ENCODE measurements at places on chromosomes 6 and 20.

GRCh38 chr6:40958738-40959137 lies 80.3 kb downstream of the UNC5CL start:
- DNase-seq = no peak

DNA sequence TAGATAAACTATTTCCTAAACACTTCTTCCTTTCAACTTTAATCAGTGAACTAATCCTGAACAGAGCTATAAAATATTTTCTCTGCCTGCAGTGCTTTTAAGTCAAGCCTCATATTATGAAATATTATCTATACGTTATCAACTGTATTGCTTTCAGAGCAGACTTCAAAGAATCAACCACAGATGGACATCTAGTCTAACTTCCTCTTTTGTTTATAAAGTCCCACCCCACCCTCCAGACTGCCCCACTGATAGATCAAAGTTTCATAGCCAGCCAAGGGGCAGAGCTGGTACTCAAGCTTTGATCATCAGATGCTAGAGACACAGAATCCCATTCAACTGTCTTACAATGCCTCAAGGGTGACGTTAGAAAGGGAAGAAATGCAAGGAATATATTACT lies 308.3 kb downstream of the LAMA2 start:
- no peak for DNase-seq

GRCh38 chr6:18117136-18117535 lies 5.3 kb downstream of the NHLRC1 start:
- no peak for DNase-seq

DNA sequence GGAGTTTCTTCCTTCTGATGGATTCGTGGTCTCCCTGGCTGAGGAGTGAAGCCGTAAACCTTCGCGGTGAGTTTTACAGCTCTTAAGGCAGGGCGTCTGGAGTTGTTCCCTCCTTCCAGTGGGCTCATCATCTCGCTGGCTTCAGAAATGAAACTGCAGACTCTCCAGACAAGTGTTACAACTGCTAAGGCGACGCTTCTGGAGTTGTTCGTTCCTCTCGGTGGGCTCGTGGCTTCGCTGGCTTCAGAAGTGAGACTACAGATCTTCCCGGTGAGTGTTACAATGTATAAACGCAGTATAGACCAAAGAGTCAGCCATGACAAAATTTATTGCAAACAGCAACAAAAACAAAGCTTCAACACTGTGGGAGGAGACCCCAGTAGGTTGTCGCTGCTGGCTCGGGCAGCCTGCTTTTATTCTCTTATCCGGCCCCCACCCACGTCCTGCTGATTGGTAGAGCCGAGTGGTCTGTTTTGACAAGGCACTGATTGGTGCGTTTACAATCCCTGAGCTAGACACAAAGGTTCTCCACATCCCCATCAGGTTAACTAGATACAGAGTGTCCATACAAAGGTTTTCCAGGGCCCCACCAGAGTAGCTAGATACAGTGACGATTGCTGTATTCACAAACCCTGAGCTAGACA lies 113.2 kb downstream of the GPX5 start:
- DNase-seq = no peak

DNA sequence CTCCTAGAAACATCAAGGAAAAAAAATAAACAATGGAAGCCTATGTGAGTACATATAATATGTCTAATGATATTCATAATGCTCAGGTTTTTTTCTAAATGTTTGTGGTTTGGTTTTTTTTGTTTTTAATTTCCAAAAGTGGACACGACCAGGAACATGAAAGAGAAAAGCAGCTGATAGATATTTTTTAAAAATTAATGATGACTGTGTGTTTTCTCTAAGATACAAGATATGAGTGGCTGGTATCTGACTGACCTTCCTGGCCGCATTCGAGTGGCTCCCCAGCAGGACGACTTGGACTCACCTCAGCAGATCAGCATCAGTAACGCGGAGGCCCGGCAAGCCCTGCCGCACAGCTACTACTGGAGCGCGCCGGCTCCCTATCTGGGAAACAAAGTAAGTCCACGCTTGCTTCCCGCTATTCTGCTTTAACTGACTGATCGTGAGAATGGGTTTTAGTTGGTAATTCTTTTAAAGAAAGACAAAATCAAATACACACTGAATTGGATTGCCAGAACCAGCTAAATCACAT lies 309.6 kb downstream of the LAMA2 start:
- DNase-seq = no peak

DNA sequence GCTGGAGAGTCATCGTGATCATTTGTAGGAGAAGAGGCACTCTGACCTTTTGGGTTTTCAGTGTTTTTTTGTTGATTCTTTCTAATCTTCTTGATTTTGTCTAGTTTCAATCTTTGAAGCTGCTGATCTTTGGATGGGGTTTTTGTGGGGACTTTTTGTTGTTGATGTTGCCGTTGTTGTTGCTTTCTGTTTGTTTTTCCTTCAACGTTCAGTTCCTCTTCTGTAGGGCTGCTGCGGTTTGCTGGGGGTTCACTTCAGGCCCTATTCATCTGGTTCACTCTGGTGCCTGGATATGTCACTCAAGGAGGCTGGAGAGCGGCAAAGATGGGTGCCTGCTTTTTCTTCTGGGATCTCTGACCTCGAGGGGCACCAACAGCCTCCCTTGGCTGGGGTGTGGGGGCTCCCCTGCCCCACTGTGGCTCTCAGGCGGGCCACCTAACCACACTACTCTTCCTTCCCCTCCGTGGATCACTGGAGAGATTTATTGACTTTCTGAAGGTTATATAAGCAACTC lies 21.5 kb upstream of the TMEM244 start:
- peak; percentile 87 for DNase-seq

DNA sequence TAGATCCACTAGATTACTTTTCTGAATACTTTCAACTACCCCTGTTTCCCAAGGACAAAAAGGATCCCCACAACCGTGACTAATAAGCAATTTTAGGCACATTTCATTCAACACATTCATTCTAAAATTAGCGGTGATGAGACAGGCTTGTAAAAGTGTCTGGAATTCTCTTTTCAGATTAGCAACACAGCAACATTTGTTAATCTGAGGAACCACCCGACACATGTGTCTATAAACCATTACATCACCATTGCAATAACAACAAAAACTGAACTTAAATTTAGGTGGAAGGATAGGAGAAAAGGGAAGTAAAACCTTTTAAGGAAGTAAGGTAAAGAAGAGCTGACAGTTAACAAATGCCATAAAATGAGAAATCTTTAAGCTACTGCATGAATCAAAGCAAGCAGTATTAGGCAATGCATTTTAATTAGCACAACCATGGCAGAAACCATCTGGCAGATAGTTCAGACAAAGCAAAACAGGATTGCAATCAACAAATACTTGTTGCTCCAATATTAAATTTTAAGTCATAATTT lies 49.1 kb downstream of the MAP3K7 start:
- peak; percentile 97 for DNase-seq

GRCh38 chr20:48759631-48760245 lies 68.1 kb downstream of the PREX1 start:
- no peak for DNase-seq

DNA sequence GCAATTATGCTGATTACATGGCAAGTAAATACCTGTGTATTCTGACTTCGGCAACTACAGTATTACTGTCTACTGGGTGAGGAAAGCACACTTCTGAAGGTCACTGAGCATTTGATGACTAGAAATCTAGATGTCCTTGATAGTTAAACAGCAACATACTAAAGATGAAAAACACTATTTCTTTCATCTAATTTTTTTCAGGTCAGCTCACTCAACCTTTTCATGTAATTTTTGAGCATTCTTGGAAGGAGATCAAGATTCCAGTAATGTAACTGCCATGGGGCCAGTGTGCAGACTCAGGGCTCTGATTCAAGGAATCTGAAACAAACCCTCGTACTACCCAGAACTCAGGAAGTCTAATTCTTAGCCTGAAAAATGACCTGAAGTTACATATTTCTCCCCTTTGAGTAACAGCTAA lies 222.6 kb upstream of the TAB2 start:
- DNase-seq = no peak

DNA sequence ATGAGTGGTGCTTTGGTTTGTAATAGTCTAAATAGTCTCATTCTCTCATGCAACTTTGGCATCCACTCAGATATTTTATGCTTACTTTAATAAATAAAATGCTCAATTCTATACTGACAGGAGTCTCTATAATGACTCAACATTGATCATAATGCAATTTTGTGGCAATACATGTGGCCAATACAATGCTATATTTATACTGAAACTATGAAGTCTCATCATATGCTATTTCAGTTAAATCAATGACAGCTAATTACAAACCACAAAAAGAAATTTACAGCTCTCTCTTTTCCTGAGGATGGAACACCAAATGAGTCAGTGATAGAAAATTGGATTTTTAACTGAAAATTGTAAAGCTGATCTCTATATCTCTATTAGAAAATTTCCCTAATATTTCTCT lies 77.1 kb downstream of the WASF1 start:
- DNase-seq = no peak

DNA sequence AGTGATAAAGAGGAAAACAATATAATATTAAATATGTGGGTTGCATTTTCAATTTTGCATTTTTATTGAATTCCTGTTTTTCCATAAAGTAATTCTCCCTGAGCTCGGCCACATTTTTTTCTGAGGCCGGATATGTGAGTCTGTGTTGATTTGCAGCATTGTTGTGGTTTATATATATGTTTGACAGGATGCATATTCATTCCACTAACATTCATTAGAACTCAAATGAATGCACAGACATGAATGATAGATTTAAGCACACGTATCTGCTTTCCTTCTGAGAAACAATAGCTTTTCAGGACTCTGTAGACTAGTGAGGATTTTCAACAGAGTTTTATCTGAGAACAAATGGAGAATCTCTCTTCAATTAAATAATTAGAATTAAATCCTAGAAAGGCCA lies 10.6 kb upstream of the EXOC2 start:
- DNase-seq = no peak

- DNase-seq = no peak
These were observed 41.0 kb downstream of the SLC9A8 start for GRCh38 chr20:49853640-49854039.

DNA sequence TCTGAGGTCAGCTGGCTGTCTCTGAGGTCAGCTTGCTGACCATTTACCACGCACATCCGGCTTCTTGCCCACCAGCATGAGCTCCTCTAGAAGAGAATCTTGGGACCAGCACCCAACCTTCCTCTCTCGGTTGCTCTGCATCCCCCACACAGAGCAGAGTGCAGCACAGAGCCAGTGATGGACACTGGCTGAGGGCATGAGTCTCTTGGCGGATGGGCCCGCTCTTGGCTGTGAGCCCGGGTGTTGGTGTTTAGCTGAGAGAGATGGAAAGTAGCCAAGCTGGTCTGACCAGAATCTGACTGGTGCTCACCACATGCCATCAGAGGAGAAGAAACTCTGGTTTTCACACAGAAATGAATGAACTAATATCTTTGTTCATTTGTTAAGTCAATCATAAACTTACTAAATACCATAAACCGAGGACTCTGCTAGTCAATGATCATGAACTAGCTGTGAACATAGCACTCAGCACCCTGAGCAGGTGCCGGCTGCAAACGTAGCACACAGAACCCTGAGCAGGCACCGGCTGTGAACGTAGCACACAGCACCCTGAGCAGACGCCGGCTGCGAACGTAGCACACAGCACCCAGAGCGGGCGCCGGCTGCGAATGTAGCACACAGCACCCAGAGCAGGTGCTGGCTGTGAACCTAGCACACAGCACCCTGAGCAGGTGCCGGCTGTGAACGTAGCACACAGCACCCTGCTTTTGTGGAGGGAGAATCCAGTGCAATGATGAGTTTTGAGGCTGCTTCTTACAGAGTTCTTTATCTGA lies 10.4 kb upstream of the THBS2 start:
- DNase-seq = no peak

GRCh38 chr6:168013250-168013915 lies 15.9 kb downstream of the KIF25 start:
- no peak for DNase-seq

DNA sequence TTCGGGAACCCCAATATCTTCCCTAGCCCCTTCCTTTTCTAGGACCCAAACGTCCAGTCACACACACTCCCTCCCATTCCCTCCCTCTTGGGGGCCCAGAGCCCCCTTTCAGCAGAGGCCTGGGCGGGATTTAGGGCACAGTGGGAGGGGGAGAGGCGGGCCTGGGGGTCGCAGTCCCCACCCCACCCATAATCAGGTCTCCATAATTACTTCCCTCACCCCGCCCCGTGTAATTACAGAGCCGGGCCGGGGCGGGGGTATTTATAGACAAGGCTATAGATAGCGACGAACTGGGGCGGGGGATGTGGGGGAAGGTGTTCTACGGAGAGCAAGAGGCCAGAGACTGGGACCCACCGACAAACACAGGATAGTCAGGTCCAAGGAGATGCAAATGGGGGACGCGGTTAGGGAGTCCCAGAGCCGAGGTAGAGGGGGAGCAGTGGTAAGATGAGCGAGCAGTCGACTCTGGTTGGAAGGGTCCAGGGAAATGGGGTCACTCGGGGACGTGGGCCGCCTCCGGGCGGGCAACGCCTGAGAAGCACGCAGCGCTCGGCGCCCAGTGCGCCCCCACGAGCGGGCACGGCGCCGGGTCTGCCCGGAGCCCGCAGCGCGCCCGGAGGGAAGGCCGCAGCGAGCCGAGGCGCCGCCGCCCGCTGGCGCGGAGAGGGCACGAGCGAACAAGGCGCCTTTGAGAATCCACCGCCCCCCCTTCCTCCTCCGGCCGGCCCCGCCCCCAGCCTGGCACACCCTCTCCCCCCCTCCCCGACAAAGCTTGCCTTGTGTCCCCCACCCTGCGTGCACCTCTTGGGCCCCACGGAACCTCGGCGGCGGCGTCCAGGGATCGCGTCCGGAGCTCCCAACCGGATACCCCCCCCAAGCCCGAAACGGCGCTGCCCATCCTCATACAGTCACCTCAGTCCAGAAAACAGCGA lies 670 bp upstream of the COL11A2 start:
- DNase-seq = no peak

DNA sequence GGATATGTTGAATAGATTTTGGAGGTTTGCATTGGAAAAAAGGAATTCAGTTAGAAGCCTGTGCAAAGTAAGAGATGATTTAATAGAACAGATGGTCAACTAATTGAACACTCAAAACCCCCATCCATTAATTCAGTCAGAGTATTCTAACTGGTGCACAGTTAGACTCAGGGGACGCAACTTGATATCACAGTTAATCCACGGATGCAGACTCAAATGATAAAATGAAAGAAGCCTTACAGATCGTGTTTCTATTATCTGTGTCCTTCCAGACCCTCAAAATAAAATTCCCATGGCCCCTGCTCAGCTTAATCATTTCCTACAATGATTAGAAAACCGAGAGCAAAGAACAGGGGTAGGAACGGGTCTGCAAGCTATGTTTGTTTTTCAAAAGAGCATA lies 45.4 kb upstream of the DTNBP1 start:
- DNase-seq = no peak

Measured in inflammatory macrophage treated with lipopolysaccharide for 4 hours (primary cell).